ENCODE measurements at places on chromosomes 2 and 18.

- DNase-seq = peak; percentile 88
These were observed 382.8 kb downstream of the GPD2 start for GRCh38 chr2:156818944-156819343.

DNA sequence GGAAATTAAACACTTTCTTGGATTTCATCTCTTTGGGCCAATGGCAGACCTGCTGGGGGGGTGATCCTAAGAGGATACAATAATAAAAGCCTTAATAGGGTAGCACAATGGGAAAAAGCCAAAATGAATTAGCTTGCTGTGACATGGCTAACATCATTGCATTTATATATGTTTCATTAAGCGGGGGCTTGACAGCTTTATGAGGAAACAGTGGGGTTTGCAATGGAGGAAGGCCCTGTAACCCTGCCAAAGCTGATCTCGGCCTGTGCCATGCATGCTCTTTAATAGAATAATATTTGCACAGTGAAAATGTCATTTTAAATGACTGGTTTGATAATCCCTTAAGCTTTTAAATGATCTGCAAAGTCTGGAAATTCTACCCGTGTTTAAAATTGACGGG, 291.5 kb downstream of the SLC4A3 start:
- DNase-seq = no peak

DNA sequence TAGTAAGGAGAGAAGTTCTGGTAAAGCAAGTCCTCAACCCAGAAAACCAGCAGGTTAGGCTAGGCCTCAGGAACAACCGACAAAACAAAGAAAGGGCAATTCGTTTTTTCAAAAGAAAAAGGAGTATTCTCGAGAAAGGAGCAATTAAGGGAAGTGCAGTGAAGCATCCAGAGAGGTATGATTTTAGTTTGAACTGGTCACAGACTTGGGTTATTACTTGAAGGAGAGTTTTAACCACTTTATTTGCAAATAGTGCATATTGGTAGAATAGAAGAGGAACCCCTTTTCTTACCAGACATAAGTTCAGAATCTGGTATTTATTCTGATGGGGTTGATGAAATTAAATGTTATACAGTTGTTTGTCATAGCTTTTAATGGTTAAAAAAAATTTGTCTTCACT, 110.0 kb upstream of the GCFC2 start:
- no peak for DNase-seq

DNA sequence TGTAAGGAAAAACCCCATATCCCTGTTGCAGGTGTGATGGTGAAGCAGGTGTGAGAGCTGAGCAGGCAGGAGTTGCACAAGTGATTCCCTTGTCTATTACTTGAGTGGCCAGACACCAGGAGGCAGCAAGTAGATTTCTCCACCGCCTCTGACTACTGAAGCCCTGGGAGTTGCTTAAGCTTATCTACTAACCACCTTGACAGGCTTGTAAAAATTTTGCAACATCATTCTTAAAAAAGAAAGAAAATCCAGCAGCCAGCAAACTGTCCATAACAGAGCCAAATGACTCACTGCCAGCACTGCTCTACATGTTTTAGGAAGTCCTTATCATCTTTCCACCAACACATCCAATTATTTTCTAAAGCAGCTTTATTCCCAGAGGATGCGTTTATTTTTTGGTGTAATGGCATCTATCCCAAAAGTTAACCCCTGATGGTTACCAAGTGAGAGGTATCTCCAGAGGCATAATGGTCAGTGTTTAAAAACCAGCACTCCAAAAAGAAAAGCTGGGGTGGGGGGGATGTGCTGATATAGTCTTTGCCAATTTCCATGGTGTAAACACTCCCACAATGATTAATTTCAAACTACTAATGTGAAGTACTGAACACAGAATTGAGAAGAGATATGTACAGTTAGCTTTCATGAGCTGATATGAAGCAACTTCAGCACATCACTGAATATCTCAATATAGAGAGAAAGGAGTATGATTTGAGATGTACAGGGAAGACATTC, 16.3 kb upstream of the GPR39 start:
- peak; percentile 9 for DNase-seq

DNA sequence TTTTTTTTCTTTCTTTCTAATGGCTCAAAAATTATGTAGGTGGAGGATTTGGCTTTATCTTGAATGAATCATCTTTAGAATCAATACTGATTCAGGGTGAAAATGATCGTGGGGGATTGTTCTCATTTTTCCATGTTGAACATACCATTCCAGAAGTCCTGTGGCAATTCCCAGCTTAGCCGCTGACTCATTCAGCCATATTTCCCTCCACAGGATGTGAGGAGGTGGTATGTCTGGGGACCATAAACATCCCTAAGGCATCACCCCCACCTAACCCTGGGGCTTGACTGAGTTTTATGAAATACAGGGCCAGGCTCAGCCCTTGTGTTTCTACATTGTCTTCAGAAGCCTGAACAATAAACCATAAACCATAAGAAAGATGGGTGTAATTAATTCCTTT, 92.7 kb upstream of the FN1 start:
- DNase-seq = peak; percentile 98

- DNase-seq = no peak
These were observed 23.7 kb upstream of the ACKR3 start for GRCh38 chr2:236545814-236546480.

Measured in LHCN-M2 (cell line).